Kidney glomerular epithelial cell (primary cell): ENCODE measurements at places on chromosomes 3 and 15.

DNA sequence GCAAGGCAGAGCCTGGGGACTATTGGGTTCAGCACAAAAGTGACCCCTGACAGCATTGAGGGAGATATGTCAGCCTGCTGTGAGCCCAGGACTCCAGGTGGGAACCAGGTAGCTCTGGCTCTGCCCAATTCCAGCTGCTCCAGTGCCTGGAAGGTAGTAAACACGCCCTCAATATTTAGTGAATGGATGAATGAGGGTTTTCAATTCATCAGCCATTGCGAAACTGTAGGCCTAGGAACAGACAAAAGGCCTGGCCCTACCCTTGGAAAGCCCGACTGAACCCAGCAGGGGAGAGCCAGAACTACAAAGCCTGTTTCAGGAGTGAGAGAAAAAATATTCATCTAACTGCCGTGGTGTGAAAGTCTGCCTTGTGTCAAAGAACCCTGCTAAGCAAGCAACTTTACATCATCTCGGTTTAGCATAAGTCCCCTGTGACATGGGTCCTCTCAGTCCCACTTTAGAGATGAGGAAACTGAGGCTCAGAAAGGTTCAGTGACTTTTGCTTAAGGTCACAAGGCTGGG, 8.1 kb upstream of the CSK start:
- no peak for DNase-seq

DNA sequence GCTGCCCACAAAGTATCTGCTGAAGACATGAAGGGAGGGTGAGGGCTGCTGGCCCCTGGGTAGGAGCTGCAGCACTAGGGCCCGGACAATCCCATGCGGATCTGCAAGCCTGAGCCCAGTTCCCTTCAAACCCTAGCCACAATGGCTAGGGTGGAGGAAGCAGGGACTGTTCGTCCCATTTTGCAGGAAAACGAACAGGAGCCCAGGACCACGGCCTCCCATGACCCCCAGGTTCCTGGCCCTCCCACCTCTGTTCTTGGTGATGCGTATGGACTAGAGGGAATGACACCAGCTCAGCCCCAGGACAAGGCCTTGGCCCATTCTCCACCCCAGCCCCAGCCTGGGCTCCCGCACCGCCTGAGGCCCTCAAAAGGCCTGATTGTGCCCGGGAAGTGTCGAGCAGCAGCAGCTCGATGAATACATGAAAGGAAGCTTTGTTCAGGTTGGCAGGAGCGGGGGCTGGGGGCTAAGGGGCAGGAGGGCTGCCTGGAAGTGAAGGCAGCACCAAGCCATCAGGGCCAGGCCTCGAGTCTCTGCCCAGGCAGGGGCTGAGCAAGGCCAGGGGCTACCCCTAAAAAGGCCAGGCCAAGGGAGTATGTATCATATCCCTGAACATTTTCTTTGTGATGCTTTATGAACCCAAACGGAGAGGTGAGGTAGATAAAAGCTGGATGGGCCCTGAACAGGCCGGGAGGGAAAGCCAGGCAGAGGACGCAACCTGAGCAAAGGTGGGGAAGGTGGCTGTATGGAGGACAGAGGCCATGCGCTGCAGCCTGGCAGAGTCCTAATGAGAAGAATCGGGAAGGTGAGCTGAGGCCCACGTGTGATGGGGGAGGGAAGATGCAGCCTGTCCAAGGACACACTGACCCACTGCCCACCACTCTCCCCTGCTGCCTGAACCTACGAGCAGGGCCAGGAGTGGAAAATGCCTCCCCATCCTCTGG, 12.2 kb downstream of the SEMA7A start:
- no peak for DNase-seq

DNA sequence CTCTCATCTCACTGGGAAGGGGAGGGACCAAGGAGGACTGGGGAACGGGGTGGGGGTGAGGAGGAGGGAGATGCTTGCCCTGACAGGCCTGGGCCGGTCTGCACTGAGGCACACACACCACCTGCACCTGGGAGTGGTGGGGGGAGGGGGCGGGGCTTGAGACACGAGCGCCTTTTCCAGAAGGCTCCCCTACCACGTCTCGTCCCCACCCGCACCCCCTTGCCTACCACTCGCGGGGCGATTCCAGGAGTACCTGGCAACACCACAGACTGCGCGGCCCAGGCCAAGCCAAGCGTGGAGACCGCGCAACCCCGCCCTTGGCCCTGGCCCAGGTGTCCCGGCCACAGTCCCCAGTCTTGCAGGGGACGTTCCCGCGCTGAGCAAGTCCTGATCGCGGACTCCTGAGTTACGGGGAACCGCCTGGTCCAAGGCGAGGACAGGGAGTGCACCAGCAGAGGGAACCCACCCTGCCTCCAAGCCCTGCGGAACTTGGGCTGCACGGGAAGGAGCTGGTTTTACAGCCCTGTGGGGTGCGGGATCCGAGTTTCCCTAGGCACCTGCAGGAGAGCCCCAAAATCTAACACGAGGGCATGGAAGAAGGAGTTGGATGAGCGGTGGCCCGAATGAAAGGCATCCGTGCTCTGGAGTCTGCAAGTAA, 68.1 kb upstream of the SH3GL3 start:
- no peak for DNase-seq

- no peak for DNase-seq
Observed at GRCh38 chr15:89513284-89513683, 16.9 kb upstream of the RHCG start.

- no peak for DNase-seq
Observed at GRCh38 chr15:56469483-56469882, 4.5 kb upstream of the MNS1 start.
